ENCODE measurements at places on chromosomes 7 and 10. TPM values are rescaled to one million over a fixed set of nuclear protein-coding genes. Genes with fewer than 3 reads are reported as not detected.

DNA sequence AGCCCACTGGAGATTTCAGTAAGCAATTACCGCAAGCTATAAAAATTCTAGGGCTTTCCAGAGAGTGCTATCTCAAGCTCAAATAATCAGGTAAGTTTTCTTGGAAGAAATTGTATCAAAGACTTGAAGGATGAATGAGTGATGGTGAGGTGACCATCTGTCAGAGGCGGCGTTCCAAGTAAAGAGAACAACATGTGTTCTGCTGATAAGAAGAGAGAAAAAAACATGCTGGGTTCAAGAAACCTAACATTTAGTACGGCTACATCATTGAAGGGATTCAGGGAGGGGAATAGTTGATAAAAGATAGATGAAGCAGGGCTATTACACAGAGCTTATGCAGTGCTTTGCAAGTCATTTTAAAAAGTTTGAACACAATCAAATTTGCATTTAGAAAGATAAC lies 100.7 kb downstream of the GNAI1 start:
- H3K27ac ChIP-seq, result no peak overlapping the region
- no peak for DNase-seq
- H3K36me3 ChIP-seq, result no peaks in the 10 kb centered on the region
- H3K4me3 ChIP-seq, result no peak overlapping the region
- H3K4me1 ChIP-seq, result peaks cover 3% of the 10 kb centered on the region

DNA sequence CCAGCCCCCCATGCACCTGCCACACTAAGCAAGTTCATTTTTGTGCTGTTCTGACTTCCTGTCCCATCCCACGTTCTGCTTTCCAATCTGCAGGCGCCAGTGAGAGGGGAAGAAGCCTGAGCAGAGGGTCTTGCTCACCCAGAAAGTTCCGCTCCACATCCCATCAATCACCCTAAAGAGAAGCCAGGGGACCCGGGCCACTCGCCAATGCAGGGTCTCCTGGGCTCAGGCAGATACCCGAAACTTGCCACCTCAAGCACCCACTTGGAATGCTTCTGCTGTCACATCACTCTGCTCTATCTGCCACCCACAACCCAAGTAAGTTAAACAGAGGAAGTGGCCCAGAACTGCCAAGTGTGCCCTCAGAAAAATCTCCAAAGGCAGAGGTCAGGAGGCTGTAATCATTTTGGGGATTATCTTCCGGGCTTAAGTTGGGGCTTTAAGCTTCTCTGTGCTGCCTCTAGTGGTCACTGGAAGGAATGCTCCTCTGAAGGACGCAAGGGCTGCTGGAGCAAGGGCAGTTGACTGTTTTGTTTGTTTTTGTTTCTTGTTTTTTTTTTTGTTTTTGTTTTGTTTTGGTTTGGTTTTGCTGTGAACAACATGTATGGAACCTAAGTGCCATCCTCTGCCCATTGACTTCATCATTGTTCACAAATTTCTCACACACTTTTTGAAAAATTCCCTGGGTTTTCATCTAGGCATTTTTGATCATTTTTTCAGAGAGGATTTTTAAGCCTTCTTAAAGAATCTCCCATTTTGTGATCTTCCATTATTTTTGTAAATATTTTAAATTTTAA lies 25.5 kb downstream of the PRR15 start:
- DNase-seq, result peak; percentile 51
- H3K4me3 ChIP-seq, result no peak overlapping the region
- no peak overlapping the region for H3K27ac ChIP-seq
- H3K36me3 ChIP-seq, result no peaks in the 10 kb centered on the region
- no peaks in the 10 kb centered on the region for H3K4me1 ChIP-seq

SLC29A4 gene
- 1.0 TPM for polyA plus RNA-seq

SNX10 gene
- 0.06 TPM for polyA plus RNA-seq

- no peaks in the 10 kb centered on the region for H3K27me3 ChIP-seq
- no peak for DNase-seq
- H3K36me3 ChIP-seq, result no peaks in the 10 kb centered on the region
These were observed 5.3 kb downstream of the LAMB4 start for GRCh38 chr7:108124820-108125219.

GRCh38 chr7:148967032-148967372 lies 61.3 kb downstream of the PDIA4 start:
- H3K36me3 ChIP-seq, result no peaks in the 10 kb centered on the region
- peaks cover 5% of the 10 kb centered on the region for H3K4me1 ChIP-seq
- no peak overlapping the region for H3K27ac ChIP-seq
- no peaks in the 10 kb centered on the region for H3K27me3 ChIP-seq

GRCh38 chr7:29288181-29289091 lies 93.9 kb downstream of the CHN2 start:
- no peaks in the 10 kb centered on the region for H3K4me1 ChIP-seq
- H3K36me3 ChIP-seq, result no peaks in the 10 kb centered on the region
- H3K4me3 ChIP-seq, result no peak overlapping the region
- DNase-seq, result no peak

PDZD8 gene
- polyA plus RNA-seq, result 27.2 TPM

- no peaks in the 10 kb centered on the region for H3K36me3 ChIP-seq
- no peaks in the 10 kb centered on the region for H3K27me3 ChIP-seq
- H3K4me1 ChIP-seq, result no peaks in the 10 kb centered on the region
- peak; percentile 36 for DNase-seq
- H3K4me3 ChIP-seq, result no peak overlapping the region
- H3K27ac ChIP-seq, result no peak overlapping the region
These were observed 96.3 kb downstream of the DNAJB6 start for GRCh38 chr7:157432957-157433576.
